NCI-H2081 treated with DMSO at 0.1 percent for 48 hours (cell line): ENCODE measurements at places on chromosomes 16 and 17.

- no peak for DNase-seq
These were observed 21.1 kb downstream of the GAS7 start for GRCh38 chr17:10177131-10177912.

DNA sequence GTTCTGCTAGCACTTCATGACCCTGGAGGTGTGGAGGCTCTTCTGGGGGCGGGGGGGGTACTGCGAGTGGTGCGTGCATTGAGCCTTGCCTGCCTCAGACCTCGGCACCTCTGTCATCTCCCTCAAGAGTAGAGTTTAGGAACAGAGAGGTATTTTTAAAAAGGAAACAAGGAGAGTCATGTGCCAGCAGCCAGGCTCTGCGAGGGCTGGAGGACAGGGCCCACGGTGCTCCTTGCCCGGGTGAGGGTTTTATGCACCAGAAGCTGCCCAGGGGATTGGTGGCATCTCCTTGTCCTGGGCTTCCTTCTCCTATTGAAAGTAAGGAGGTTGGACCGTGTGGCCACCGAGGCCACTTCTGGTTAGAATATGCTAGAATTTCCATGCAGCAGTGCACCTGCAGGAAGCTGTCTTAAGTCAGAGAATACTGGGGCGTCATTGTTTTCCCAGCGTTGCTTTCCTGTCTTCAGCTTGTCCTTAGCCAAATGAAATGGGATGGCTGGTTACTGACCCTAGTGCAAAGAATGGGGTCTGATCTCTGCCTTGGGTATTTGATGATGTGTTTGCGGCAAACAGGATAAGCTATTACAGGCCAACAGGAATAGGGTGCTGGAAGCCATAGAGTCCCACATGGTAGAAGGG, 3.2 kb downstream of the CBX2 start:
- no peak for DNase-seq

- DNase-seq, result no peak
These were observed 5.1 kb downstream of the CBX8 start for GRCh38 chr17:79791735-79792161.

GRCh38 chr16:49287572-49287971, 5.9 kb upstream of the CBLN1 start:
- DNase-seq, result no peak

GRCh38 chr16:4410335-4411075, 5.9 kb downstream of the CORO7 start:
- DNase-seq, result no peak

GRCh38 chr16:47016700-47017133, 43.2 kb upstream of the DNAJA2 start:
- no peak for DNase-seq

- DNase-seq, result no peak
These were observed 602.0 kb upstream of the C16orf82 start for GRCh38 chr16:26464576-26465266.

DNA sequence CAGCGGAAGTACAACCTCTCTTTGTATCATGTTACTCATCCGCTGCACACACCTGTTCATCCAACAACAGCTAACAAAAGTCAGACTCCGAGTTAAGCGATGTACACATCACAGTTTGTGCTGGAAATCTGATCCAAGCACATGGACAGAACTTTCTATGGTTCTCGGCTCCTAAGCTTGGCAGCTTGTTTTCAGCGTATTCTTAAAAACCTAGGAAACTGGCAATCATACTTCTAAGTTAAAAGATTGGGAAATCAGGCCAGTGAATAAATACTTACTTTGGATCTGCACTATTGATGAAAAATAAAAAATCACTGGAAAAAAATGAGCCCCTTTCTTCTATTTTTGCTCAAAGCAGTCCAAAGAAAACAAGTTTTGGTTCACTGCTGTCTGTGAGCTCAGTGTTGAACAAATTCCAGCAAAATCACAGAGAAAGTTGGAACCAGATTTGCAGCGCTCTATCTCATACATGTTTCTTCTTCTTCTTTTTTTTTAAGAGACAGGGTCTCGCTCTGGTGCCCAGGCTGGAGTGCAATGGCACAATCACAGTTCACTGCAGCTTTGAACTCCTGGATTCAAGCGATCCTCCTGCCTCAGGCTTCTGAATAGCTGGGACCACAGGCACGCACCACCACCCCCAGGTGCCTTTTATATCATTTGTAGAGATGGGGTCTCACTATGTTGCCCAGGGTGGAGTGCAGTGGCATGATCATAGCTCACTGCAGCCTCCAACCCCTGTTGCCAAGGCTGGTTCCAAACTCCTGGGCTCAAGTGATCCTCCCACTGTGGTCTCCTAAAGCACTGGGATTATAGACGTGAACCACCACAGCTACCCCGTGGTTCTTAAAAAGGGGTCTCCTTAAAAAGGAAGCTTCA, 71.6 kb upstream of the CREBBP start:
- no peak for DNase-seq

DNA sequence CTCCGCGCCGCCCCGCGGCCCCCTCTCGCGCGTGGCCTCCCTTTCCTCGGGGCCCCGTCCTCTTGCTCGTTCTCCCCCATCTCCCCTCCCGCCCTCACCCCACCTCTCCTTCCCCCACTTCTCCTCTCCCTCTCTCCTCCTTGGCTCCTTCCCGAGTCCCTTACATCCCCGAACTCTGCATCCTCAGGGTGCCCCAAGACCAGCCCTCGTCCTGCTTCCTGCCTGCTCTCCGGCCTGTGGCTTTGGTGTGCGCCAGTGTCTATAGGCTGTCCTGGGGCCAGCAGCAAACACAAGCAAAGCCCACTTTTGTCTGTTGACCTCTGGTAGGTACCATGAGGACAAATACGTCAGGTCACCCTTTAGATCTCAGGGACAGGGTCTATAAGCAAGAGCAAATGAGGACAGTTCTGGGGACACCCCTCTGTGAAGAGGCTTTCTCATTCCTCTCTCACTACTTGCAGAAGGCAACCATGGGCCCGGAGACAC, 284 bp upstream of the COPZ2 start:
- no peak for DNase-seq

- DNase-seq, result no peak
These were observed 8.0 kb downstream of the ZNF469 start for GRCh38 chr16:88390735-88391134.

DNA sequence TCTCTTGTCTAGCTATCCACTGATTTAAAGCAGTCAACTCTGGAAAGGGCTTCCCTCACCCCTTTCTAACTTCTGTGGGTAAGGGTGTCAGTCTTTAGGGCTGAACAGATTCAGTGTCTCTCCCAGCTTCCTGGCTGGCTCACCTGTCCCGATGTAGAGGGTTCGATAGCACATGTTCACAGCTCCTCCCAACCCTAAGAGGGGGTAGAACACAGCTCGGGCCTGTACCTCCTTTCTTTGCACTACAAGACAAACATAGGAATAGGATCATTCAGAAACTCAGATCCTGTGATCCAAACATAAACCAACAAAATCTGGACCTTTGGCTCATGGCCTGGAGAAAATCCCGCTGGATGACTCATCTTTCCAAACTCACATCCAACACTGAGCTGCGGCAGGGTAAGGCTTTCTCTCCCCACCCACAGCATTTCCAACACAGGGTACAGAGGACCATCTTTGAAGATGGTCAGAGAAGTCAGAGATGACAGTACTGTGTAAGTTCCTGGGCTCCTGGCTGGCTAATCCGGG, 5.8 kb upstream of the DHRS13 start:
- DNase-seq, result no peak

DNA sequence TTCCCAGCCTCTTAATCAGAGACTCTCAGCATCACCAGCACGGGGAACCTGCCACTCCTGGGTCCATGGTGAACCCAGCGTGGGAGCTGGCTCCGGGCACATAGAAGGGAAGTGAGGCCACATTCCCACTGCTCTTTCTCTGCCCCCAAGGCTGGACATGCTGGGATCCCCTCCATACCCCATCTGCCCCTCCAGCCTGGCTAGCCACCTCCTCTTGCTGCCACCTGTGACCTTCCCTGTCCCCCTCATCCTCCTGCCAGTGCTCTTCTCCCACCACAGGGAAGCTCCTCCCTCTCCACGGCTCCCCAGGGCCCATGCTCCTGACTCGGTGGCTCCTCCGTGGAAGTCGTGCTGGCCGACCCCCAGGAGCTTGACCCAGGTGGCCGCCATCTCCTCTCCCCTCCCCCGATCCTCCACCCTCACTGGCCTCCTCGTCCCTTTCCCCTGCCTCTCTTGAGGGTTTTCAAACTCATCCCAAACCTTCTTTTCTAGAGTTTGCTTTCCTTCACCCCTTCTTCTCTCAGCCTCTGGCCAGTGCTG, 139.1 kb upstream of the CHMP6 start:
- DNase-seq, result no peak

- no peak for DNase-seq
These were observed 23.9 kb downstream of the ABCC3 start for GRCh38 chr17:50658616-50659015.

GRCh38 chr16:66948134-66948836, 12.8 kb upstream of the CES3 start:
- DNase-seq, result no peak
